Thyroid gland (tissue), 4 donors: ENCODE measurements at places on chromosomes 7 and 10. TPM values are rescaled to one million over a fixed set of nuclear protein-coding genes. Genes with fewer than 3 reads are reported as not detected.

DNA sequence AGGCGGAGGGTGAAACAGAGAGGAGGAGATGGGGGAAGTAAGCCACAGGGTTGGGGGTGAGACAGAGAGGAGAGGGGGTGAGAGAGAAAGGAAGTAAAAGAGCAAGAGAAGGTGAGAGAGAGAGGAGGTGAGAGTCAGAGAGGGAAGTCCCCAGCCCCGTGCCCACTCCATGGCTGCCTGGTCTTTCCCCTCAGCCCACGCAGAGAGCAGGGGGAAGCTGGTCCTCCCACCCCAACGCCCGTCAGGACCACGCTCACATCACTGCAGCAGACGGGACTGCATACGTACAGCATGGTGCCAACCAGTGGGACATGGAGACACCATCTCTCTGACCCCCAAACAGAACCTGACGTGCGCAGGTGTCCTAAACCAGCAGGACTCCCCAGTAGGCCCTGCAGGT is 12.1 kb upstream of the PDGFA start:
- DNase-seq = no peak
- H3K4me3 ChIP-seq = no peak overlapping the region
- no peak overlapping the region for H3K27ac ChIP-seq
- no peaks in the 10 kb centered on the region for H3K36me3 ChIP-seq

The GRID1 gene
- 17.2 TPM for total RNA-seq

The PLEKHS1 gene
- total RNA-seq = not detected

GRCh38 chr7:26853788-26854393 is 10.5 kb downstream of the SKAP2 start:
- H3K4me1 ChIP-seq = no peaks in the 10 kb centered on the region
- H3K4me3 ChIP-seq = no peak overlapping the region
- H3K36me3 ChIP-seq = no peaks in the 10 kb centered on the region
- no peak overlapping the region for H3K27ac ChIP-seq
- DNase-seq = no peak
